ENCODE measurements at places on chromosomes 2 and 18. TPM values are rescaled to one million over a fixed set of nuclear protein-coding genes. Genes with fewer than 3 reads are reported as not detected.
A peak's percentile ranks its signal among the peaks of the same experiment; 100 is the strongest.

GRCh38 chr2:72917138-72917876 lies at the start of gene EMX1:
Gene EMX1, plus strand, starts transcription at chr2:72917519. Its CDS starts 334 bp downstream, at chr2:72917853.
- H3K36me3 ChIP-seq = no peaks in the 10 kb centered on the region
- peaks cover 27% of the 10 kb centered on the region for H3K4me1 ChIP-seq
- no peak within 1 kb of the TSS for H3K27ac ChIP-seq
- no peak within 1 kb of the TSS for H3K4me3 ChIP-seq
- peaks cover 39% of the 10 kb centered on the region for H3K27me3 ChIP-seq

- no peaks in the 10 kb centered on the region for H3K27me3 ChIP-seq
- no peak for DNase-seq
- no peak overlapping the region for H3K27ac ChIP-seq
- H3K4me1 ChIP-seq = no peaks in the 10 kb centered on the region
These were observed 27.5 kb downstream of the SMCHD1 start for GRCh38 chr18:2683055-2683454.

GRCh38 chr2:54984476-54984875 lies 65.8 kb downstream of the RTN4 start:
- no peak overlapping the region for H3K27ac ChIP-seq
- H3K36me3 ChIP-seq = peaks cover 12% of the 10 kb centered on the region
- peaks cover 26% of the 10 kb centered on the region for H3K4me1 ChIP-seq
- no peak overlapping the region for H3K4me3 ChIP-seq

DNA sequence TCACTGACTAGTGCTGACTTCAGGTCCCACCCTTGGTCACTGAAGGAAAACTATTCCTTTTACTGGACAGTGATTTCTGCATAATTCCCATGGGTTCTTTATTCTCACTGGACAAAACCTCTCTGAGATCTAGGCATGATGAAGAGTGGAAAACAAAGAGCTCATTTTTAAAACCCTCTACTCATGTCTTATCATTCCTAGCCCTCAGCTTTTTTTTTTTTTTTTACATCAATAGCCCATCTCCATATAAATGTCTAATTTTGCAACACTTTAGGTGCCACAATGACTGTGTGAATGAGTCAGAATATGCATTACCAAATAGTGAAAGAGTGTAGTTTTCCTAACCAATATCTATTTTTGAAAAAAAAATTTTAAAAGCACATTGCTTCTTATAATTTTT lies 74.8 kb downstream of the TCF4 start:
- no peaks in the 10 kb centered on the region for H3K36me3 ChIP-seq
- no peak overlapping the region for H3K27ac ChIP-seq
- DNase-seq = no peak
- no peaks in the 10 kb centered on the region for H3K27me3 ChIP-seq
- no peak overlapping the region for H3K4me3 ChIP-seq

DNA sequence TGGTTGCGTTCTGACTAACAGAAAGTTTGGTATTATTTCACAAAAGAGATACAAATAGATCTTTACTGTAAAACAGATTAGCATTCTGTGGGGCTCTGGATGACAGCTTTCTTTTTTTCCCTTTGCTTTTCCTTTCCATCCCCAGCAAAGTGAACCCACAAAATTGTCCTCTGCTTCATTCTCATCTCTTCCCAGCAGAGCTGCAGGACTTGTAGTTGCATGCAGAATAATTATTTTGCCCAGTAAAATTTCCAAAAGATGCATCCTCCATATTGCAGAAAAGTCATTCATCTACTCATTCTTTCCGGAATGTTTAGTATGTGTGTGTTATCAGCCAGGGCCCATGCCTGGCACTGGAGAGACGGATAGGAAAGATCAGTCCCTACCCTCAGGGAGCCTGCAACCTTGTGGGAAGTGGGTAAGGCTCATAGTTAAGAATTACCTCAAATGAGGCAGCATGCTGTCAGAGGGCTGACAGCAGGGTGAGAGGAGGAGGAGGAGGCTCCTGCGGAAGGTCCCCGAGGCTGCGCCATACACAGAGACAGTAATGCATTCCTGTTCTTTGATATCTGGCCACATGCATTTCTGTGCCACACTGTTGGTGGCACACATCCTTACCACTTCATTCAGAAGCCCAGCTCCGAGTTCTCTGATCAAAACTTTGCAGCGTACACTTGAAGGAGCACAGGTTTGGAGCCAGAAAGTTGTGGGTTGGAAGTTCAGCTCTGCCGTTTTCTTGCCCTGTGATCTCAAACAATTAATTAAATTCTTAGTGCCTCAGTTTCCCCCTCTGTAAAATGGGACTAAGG lies 225.4 kb downstream of the MYCN start:
- no peaks in the 10 kb centered on the region for H3K36me3 ChIP-seq
- H3K4me3 ChIP-seq = no peak overlapping the region
- H3K4me1 ChIP-seq = no peaks in the 10 kb centered on the region
- no peak overlapping the region for H3K27ac ChIP-seq

GRCh38 chr2:230627806-230628724 lies 84.6 kb upstream of the CAB39 start:
- no peak overlapping the region for H3K4me3 ChIP-seq
- DNase-seq = no peak
- H3K4me1 ChIP-seq = no peaks in the 10 kb centered on the region
- no peaks in the 10 kb centered on the region for H3K27me3 ChIP-seq
- H3K36me3 ChIP-seq = no peaks in the 10 kb centered on the region

- no peak overlapping the region for H3K4me3 ChIP-seq
- H3K27ac ChIP-seq = no peak overlapping the region
- no peak for DNase-seq
- no peaks in the 10 kb centered on the region for H3K36me3 ChIP-seq
- no peaks in the 10 kb centered on the region for H3K4me1 ChIP-seq
These were observed 118.0 kb downstream of the PXDN start for GRCh38 chr2:1626271-1626681.

- no peaks in the 10 kb centered on the region for H3K36me3 ChIP-seq
- peaks cover 41% of the 10 kb centered on the region for H3K27me3 ChIP-seq
- peaks cover 16% of the 10 kb centered on the region for H3K4me1 ChIP-seq
- no peak overlapping the region for H3K27ac ChIP-seq
These were observed 3.0 kb upstream of the GBX2 start for GRCh38 chr2:236171181-236171679.

DNA sequence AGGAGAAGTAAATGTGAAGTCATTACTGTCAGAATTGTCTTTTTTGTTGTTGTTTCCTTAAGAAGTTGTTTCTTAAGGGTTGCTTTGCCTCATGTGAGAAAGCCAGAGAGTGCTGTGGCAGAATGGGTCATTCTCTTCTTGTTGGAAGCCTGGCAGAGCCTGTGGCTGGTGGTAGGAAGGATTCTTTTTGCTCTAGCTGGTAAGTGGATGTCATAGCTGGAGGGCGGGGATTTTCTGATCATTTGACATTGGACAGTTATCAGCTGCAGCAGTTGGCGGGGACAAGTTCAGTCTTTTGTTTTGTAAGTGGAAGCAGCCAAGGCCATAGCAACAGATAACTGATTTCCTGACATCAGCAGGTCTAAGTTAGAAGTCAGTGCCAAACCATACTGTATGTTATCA lies 5.5 kb upstream of the RMDN2 start:
- H3K4me3 ChIP-seq = no peak overlapping the region
- peaks cover 63% of the 10 kb centered on the region for H3K4me1 ChIP-seq
- H3K27ac ChIP-seq = peak overlapping the region; percentile 78
- H3K36me3 ChIP-seq = no peaks in the 10 kb centered on the region
- no peaks in the 10 kb centered on the region for H3K27me3 ChIP-seq
- DNase-seq = peak; percentile 40

GRCh38 chr2:160372010-160372356 lies 121.6 kb downstream of the RBMS1 start:
- peaks cover 14% of the 10 kb centered on the region for H3K4me1 ChIP-seq
- H3K36me3 ChIP-seq = no peaks in the 10 kb centered on the region
- no peak for DNase-seq
- no peaks in the 10 kb centered on the region for H3K27me3 ChIP-seq
- H3K4me3 ChIP-seq = no peak overlapping the region
- peak overlapping the region; percentile 66 for H3K27ac ChIP-seq

DNA sequence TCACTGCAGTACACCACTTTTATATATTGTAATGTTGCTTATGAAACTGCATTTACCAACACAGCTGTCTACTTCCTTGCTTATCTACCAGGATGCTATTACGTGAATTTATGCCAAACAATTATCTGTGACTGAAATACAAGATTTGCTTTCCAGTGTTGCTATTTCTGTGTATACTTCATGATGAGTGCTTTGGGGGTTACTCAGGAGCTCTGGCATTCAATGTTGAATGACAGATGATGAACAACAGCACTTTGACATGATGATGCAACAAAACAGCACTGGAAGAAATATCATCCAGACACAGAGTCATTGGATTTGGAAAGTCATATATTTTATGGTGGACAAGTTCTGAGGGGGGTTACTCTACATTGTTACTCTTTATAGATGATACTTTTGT lies 125.8 kb downstream of the NETO1 start:
- no peaks in the 10 kb centered on the region for H3K4me1 ChIP-seq
- H3K27me3 ChIP-seq = no peaks in the 10 kb centered on the region
- no peak overlapping the region for H3K4me3 ChIP-seq
- no peak overlapping the region for H3K27ac ChIP-seq
- no peak for DNase-seq

GRCh38 chr2:218508299-218508698 lies 59.9 kb downstream of the USP37 start:
- no peaks in the 10 kb centered on the region for H3K4me1 ChIP-seq
- DNase-seq = no peak
- no peak overlapping the region for H3K27ac ChIP-seq
- no peaks in the 10 kb centered on the region for H3K27me3 ChIP-seq
- peaks cover 10% of the 10 kb centered on the region for H3K36me3 ChIP-seq

GRCh38 chr2:58875436-58875835 lies 634.3 kb upstream of the FANCL start:
- H3K4me1 ChIP-seq = no peaks in the 10 kb centered on the region
- H3K36me3 ChIP-seq = no peaks in the 10 kb centered on the region
- no peak for DNase-seq
- H3K4me3 ChIP-seq = no peak overlapping the region

DNA sequence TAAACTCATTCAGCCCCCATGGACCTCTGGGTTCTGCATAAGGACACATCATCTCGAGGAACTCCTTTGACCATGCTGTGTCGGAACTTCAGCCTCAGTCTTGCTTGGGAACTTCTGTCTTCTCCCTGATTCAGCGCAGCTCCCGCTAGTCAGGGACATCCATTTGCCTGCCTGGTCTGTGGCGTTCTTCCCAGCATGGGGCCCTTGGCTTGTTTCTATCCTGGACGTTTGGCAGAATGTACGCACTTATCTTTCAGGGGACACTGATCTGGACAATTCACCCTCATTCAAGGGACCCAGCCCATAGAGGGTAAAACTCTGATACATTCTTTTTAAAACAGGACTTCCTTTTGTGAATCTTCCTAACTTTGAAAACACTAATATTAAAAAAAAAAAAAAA lies 75.8 kb upstream of the WIPF1 start:
- no peaks in the 10 kb centered on the region for H3K36me3 ChIP-seq
- no peak overlapping the region for H3K27ac ChIP-seq
- H3K4me3 ChIP-seq = no peak overlapping the region
- peaks cover 5% of the 10 kb centered on the region for H3K27me3 ChIP-seq
- DNase-seq = no peak

- H3K27me3 ChIP-seq = no peaks in the 10 kb centered on the region
- no peak for DNase-seq
- H3K27ac ChIP-seq = no peak overlapping the region
- no peaks in the 10 kb centered on the region for H3K4me1 ChIP-seq
These were observed 65.8 kb upstream of the ATL2 start for GRCh38 chr2:38442643-38443541.

DNA sequence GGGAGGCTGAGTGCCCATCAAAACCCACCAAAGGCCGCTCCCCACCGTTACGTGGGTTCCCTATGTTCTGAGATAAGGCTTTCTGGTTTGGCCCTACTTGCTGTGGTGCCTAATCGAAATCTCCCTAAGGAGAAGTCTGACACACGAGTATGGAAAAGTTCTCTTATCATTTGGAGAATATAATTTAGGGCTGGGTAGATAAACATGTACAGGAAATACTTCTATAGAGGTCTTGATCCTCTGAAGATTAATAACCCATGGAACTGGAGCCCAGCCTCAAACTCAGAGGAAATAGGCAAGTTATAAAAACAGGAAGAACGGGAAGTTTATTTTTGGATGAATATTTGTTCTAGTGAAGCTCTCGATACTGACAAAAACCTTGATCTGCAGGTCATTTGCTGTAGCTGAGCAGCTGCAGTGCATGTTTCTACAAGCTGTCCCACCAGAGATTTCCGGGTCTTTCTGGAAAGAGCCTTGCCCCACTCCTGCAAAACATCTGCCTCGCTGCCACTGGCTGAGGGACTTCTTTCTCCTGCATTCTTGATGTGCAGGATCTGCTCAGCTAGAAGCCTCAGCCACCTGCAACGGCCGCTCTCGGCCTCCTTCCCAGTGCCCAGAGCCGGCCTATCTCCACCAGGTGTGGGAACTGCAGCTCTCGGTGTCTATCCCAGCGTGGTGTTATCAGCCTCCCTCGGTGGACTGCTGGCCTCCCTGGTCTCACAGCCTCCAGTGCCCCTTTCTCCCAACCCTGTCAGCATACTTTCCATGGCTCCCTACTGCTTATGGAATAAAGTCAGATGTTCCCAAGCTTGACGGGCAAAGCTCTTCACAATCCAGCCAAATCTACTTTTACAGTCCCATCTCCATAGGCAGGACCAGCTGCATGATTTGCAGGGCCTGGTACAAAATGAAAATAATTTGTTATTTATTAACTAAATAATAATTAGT lies 48.6 kb downstream of the SPRED2 start:
- H3K36me3 ChIP-seq = no peaks in the 10 kb centered on the region
- H3K4me3 ChIP-seq = no peak overlapping the region
- no peaks in the 10 kb centered on the region for H3K27me3 ChIP-seq
- DNase-seq = no peak

DNA sequence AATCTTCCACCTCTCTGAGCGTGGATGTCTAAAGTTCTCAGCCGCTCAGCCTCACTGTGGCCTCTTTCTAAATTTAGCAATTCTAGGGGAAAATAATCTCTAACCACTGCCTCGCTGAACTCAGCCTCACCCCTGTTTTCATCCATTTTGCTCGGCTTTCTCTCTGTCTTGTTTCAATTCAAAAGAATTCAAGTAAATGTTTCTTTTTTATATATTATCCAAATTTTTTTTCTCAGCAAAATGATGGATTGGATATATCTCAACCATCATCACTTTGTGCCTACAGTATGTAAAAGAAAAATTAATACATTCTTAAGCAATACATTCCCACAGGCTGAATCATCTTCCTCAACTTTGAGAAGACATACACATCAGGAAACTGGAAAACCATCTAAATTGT lies 24.0 kb upstream of the GALNT5 start:
- no peak overlapping the region for H3K4me3 ChIP-seq
- H3K36me3 ChIP-seq = no peaks in the 10 kb centered on the region
- no peak overlapping the region for H3K27ac ChIP-seq
- no peaks in the 10 kb centered on the region for H3K4me1 ChIP-seq
- DNase-seq = no peak
- no peaks in the 10 kb centered on the region for H3K27me3 ChIP-seq

- H3K36me3 ChIP-seq = no peaks in the 10 kb centered on the region
- DNase-seq = no peak
- no peak overlapping the region for H3K27ac ChIP-seq
- no peaks in the 10 kb centered on the region for H3K27me3 ChIP-seq
- H3K4me3 ChIP-seq = no peak overlapping the region
These were observed 1047.2 kb upstream of the PIK3C3 start for GRCh38 chr18:40907842-40908241.

QPCT gene
- 1.1 TPM for total RNA-seq

SIX3 gene
- total RNA-seq = not detected

SLC8A1 gene
- 18.5 TPM for total RNA-seq

CARF gene
- 3.6 TPM for total RNA-seq

TCF23 gene
- 0.05 TPM for total RNA-seq

ST8SIA3 gene
- under 0.01 TPM for total RNA-seq

All from liver (tissue), 10 donors.